ENCODE measurements at places on chromosomes 1 and 21.

- no peak for DNase-seq
These were observed 28.3 kb downstream of the HEATR1 start for GRCh38 chr1:236576004-236576403.

- no peak for DNase-seq
These were observed 172.5 kb downstream of the ST6GALNAC5 start for GRCh38 chr1:77039739-77040138.

GRCh38 chr1:150186789-150187559, 37.3 kb downstream of the PLEKHO1 start:
- peak; percentile 80 for DNase-seq

DNA sequence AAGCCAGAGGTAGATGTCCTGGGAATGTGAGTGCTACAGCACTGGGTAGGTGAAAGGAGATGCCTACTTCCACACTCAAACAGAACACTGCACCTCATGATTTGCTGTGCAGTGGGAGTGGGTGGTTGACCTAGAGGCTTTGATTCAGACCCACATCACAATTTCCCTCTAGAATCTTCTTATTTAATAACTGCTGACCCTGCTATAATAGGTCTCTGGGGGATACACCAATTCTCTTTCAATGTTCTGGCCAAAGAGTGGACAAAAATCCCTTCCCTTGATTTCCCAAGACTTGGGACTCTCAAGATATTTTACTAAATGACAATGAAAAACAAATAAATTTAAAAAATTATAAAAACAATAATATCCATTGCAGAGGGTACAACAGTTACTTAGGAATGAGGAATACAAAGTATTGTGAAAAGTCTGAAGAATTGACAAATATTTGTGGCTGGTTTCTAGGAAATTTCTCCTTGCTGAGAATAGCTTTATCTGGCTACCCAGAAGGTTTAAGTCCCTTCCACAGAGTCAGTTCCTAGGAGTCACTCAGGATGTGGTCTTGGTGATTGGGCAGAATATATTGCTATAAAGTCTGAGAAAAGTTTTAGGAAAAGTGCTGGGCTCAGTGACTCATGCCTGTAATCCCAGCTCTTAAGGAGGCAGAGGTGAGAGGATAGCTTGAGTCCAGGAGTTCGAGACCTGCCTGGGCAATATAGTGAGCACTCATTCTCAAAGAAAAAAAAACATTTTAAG, 2.4 kb upstream of the FCGR2A start:
- DNase-seq, result no peak

DNA sequence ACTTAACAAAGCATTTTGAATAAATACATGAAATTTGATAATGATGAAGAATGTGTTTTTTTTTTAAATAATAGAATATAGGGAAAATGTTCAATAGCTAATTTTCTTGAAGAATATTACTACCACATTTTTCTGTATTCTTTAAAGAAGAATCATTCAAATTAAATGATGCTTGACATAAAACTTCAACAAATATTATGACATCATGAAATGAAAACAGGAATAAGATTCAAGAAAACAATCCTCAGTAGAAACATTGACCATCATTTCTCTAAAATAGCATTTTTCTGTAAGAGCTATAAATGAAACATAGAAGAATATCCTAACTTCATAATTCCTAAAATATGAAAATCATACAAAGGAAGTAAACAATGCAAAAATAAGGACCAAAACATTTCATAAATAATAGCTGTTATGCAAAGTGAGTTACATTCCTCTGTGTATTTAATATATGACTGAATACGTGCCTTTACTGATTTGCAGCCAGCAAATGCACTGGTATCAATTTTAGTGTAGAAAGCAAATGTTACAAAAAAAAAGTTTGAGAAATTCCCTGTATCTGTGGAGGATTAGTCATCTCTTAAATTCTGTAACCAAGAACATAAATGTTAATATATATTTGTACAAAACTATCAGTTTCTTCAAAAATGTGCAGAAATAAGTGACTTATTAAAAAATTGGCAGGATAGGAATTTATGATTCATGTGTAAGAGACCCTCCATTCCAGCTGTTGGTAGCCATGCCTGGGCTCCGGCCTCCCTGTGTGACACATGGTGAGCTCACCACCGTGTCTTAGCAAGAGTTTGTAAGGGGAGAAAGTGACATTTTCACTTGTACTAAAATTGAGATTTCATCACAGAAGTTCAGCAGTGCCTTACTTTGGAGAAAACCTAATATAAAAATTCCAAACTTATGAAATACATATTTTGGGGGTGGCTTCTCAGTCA, 15.0 kb upstream of the PTPN14 start:
- no peak for DNase-seq

Measured in OCI-LY7 (cell line).